Large intestine (tissue), 12 donors: ENCODE measurements at places on chromosomes 7 and 10.

GRCh38 chr7:143240291-143241168, 18.7 kb downstream of the TAS2R40 start:
- peak; percentile 67 for DNase-seq

DNA sequence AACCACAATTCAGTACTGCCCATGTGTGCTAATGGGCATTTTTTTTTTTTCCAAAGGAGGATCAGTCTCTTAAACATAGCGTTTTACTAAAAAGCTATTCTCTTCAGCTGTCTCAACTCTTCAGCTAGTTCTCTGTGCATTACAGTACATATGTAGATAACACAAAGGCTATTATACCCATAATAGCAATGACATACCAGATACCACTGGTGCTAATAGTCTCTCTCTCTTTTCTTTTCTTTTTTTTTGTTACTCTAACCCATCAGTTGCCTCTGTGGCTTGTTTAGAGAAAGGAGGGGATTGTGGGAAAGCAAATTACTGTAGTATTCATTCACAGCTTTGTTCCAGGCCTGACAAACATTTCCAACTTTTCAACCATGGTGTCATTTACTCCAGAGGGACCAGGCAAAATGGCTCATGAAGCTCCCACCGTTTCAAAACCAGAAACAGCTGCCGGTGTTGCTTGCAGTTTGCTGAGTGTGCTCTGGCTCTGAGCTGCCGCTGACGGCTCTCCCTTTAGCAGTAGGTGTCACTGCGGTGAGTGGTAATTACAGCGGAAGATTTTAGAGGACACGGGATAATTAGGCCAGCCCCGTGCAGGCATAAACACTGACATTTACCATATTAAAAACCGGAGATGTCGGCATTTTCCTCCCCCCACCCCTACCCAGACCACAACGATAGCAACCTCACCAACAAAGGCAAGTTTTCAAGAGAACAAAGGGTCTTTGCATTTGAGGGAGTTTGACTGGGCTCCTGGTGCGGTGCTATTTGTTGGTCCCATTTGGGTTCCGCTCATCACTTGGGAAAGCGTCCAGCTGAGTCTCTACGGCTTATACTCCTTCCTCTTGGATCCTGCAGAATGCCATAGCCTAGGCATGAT, 1005.5 kb downstream of the KCNMA1 start:
- no peak for DNase-seq

GRCh38 chr10:46536781-46537180, 19.7 kb downstream of the GPRIN2 start:
- DNase-seq: no peak

- no peak for DNase-seq
Measured at GRCh38 chr7:3218411-3219225, 82.4 kb upstream of the SDK1 start.

DNA sequence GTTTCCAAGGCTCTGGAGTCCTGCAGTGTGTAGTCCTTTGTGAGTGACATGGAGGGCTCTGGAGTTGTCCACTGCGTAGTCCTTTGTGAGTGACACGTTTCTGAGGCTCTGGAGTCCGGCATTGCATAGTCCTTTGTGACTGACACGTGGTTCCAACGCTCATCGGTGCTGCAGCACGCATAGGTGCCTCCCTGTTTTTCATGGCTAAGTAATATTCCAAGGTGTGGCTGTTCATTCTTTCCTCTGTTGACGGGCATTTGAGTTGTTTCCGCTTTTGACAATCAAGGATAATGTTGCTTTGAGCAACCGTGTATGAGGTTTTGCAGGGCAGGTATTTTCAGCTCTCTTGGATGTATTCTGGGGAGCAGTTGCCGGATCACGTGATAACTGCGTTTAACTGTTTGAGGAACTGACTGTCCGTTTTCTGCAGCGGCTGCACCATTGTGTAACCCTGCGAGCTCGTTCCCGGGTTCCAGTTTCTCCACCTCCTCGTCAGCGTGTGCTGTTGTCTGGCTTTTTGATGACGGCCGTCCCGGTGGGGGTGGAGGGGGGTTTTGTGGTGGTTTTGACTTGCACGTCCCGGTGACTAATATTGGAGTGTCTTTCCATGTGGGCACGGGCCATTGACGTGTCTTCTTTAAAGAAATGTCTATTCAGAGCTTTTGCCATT, 21.1 kb downstream of the FAM20C start:
- no peak for DNase-seq

- no peak for DNase-seq
Measured at GRCh38 chr7:150430465-150431085, 19.9 kb upstream of the GIMAP8 start.

- peak; percentile 62 for DNase-seq
Measured at GRCh38 chr7:44541876-44542610, 913 bp upstream of the NPC1L1 start.

DNA sequence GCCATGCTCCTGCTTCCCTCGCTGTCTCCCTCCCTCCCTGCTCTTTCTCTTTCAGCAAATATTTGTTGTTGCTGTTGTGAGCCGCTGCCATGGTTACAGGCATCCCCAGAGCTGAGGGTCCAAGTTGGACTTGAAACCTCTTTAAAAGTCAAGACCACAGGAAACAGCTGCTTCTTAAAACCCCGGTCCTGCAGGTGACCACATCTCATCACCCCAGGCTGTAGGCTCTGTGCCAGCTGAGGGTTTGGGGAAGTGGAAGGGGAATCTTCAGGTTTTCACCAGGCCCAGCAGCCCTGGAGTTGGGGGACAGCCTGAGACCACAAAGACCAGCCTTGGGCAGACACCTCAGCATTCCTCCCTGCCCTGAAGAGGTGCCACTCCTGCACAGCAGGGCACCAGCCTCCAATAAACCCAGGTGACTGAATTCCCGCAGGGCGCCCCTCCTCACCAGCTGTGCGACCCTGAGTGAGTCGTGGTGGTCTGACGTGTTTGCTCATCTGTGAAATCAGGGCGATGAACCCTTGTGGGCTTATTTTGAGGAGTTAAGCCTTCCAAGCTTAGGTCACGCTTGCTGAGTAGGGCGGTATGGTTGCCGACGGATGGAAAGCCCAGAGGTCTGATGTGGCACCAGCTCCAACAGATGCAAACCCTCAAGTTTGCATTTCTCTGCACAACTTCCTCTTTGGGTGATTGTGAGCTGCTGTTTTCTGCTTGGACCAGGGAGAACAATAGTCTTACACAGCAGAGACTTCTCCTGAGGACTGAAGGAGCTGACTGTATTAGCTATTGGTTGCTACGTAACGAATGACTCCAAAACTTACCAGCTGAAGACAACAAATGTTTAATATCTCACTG, 24.8 kb downstream of the NPTX2 start:
- DNase-seq: no peak

GRCh38 chr10:119655566-119656001, 4.4 kb downstream of the BAG3 start:
- peak; percentile 35 for DNase-seq

DNA sequence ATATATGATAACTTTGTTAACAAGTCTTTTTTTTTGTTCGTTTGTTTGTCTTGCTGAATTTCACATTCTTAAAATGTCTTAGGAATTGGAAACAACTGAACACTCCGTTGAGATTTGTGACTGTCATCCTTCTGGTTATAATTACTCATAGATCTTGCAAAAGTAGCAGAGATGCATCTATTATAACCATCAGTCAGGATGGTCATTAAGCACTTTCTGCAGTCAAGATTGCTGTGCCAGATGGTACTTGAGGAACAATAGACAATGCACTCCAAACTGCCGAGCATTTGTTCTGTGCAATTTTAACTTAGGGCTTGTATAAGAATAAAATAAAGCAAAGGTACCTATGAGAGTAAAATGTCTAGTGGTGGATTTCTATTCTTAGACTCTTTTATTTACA, 710.1 kb upstream of the KCND2 start:
- no peak for DNase-seq

GRCh38 chr10:117710181-117710798, 167.7 kb downstream of the EMX2 start:
- no peak for DNase-seq

DNA sequence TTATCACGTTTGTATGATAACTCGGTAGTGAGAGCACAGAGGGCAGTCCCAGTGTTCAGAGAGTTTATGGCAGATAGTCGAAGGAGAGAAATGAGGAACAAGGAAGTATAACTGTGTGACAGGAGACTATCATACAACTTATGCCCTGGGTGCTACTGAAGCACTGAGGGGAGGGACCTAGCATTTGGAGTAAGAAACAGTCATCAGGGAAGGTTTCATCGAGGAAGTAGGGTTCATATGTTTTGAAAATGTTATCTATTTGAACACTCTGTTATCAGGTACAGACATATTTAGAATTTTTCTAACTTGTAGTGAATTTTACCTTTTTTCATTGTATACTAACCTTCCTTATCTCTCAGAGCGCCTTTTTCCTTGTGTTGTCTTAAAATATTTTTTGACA, 1214.4 kb upstream of the C7orf33 start:
- DNase-seq: no peak

GRCh38 chr7:48094861-48095293, 5.8 kb downstream of the UPP1 start:
- DNase-seq: no peak

GRCh38 chr10:12319076-12319475, 30.3 kb upstream of the CAMK1D start:
- no peak for DNase-seq

DNA sequence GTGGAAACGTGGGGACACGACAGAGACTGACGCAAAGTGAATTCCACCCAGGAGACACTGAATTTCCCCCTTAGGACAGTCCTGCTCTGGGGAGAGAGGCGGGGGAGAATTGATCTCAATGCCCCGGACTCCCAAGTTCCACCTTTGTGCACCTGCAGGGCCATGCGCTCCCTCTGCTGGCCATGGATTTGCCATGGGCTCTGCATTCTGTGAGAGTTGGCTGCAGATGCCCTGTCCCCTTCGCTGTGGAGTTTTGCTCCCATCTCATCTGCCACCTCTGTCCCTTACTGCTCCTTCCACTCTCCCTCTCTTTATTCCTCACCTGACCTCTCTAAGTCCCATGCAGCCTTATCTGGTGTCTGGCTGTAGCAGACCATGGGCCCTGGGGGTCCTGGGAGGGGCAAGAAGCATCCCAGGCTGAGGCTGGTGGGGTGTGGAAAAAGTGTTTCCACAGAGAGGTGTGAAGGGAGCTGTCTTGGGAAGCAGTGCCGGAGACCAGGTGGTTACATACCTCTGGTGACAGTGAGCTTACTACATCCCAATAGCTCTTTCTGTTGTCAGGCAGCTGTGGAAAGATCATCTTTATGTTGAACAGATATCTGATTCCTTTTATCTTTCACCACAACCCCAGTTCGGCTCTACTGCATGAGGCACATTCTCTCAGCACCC, 14.3 kb downstream of the GHRHR start:
- peak; percentile 55 for DNase-seq

DNA sequence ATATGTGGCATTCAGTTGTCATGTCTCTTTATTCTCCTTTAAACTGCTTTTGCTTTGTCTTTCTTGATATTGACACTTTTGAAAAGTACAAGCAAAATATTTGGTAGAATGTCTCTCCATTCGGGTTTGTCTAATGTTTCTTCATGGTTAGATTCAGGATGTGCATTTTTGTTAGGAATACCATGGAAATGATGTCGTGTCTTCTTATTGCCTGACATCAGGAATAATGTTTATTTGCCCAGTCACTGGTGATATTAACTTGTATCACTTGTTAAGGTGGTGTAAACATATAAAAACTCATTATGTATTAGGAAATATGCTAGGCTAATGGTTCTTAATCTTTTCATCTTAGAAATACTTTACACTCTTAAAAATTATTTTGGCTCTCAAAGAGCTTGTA, 43.4 kb downstream of the CDK1 start:
- DNase-seq: no peak

DNA sequence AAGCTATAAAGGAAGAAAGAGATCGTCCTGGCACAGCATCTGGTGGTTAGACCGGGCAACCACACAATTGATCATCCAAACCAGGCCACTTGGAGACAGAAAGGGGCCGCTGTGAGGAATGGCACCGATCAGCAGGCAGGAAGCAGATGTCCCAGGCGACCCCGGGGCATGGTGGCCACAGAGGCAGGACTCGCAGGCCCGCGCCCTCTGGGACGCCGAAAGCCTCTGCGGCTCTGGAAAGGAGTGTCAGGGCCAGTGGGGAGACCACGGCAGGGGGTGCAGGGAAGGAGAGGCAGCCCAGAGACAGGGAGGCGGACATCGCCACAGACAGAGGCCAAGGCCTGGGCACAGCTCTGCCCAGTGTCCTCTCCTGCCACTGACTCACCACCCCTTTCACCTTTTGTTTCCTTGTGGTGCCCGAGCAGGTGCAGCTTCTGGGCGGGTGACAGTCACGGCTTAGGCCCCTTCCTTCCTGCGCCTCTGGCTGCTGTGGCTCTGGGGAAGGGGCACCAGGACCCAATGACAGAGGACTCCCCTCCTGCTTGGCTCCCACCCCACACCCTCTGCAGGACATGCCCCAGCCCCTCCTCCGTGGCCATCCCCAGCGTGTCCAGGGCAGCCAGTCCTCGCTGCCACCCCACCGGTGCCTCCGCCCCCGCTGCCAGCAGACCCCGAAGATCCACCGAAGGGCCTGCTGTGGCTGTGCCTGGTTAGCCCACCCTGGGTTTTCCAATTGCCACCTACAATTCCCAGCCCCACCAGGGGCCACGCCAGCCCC, 10.9 kb downstream of the STK32C start:
- no peak for DNase-seq

DNA sequence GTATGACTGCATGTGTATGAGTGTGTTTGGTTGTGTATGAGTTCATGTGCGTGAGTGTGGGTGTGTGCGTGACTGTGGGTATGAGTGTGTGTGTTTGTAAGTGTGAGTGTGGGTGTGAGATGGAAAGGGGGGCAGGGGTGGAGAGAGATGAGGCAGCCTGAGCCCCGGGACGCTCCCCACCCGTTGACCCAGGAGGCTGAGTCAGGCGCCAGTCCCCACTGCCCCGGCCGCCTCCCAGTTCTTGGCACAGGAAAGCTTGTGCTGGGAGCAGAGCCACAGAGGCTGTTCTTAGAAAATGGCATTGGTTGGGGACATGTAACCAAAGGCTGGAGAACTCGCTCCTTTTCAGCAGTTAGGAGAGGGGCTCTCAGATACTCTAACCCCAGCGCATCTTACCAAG, 27.8 kb upstream of the NUB1 start:
- no peak for DNase-seq

DNA sequence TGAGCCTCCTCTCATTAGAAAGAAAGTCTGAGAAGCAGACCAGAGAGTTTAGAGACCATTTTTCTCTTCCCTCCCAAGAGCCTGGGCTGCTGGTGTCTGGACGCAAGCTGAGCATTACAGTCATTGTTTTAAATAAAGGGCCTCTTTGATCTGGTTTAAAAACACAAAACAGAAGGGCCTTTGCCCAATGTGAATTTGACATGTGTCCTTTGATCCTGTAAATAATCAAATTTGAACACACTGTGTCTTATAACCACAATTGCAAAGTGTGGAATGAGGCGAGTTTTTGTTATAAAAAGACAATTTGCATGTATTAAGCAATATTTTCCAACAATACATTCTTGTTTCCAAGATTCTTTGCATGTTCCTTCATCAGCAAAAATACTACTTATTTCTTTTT, 158.5 kb downstream of the C7orf25 start:
- DNase-seq: no peak

GRCh38 chr7:80186721-80187120, 52.1 kb downstream of the GNAI1 start:
- DNase-seq: no peak

DNA sequence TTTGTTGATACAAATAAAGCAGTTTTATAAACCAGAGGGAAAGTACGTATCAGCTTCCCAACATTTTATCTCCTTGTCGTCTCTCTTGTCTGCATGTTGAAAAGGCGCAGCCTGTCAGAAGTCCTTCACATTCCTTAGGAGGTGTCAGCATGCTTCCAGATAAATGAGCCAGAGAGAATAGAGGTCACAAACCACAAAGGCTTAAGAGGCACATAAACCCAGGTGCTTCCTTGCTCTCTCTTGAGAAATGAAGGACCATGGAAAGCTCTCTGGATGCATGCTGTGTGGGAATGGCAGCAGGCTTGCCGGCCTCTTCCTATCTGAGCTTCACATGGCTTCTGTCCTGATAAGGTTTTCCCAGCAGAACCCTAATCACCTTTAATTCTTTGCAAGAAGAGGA, 448.5 kb downstream of the XPNPEP1 start:
- peak; percentile 13 for DNase-seq
